Activated naive CD8-positive, alpha-beta T cell treated with anti-CD3 and anti-CD28 coated beads, Interleukin-2, amount 50 U/mL, for 24 hours (primary cell): ENCODE measurements at places on chromosomes 12 and 14.

DNA sequence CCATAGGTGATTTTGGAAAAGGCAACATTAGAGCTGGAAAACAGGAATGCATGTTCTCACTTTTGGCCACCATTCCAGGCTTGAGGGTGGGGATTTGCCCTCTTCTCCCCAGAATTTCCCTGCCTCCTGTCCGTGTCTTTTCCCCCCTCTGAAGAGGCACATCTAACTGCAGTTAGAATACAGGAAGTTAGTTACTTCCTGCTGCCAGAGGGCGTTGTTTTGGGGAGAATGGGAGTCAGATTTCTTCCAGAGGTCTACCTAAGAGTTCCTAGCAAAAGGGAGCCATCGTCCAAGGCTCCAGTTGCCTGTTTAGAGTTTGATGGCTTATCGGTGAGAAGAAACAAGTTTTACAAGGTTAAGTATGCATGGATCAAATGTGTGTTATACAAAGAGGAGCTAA lies 112.8 kb upstream of the IGF1 start:
- H3K27me3 ChIP-seq: no peaks in the 10 kb centered on the region
- no peaks in the 10 kb centered on the region for H3K4me1 ChIP-seq
- H3K27ac ChIP-seq: no peak overlapping the region
- no peak for DNase-seq
- H3K4me3 ChIP-seq: no peak overlapping the region

DNA sequence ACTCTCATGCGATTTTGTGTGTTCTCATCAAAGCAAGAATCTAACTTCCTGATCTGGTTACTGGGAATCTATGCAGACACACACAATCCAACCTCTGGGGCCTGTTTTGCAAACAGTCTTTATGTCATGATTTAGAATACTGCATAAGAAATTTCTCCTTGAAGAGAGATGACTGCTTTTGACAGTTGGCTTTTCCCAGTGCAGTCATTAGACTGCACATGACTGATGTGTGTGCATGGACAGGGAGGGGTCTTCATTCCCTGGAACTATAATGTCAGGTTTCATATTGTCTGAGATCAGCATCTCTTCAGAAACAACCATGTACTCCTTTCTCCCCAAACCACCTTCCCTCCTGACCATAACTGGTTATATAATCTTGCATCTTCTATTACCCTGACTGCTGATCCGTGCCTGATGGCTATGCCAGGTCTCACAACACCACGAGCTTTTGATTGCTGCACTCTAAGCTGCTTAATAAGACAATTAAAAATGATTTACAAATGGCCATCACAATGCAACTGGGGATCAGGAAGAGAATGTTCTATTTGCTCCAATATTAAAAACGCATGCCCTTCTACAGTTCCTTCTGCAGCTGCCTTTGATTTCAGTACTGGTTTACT lies 995.4 kb downstream of the NRXN3 start:
- no peak overlapping the region for H3K27ac ChIP-seq
- no peak overlapping the region for H3K4me3 ChIP-seq

DNA sequence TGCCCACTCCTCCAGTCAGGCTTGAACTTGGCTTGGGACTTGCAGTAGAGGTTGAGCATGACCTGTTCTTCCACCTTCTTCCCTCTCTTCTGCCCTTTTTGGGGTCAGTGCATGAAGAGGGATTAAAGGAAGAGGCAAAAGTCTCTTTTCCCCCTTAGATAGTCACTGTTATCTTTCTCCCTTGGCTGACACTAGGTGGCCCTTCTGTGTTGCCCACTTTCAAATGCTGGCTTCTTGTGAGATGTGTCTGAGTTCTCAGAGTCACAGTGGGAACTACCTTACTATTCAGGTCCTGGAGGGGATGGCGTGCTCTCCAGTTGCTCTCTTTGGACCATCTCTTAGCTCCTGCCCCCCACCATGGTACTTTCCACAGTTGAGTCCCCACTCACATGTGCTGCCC lies 73.6 kb downstream of the GPR65 start:
- no peaks in the 10 kb centered on the region for H3K36me3 ChIP-seq
- no peaks in the 10 kb centered on the region for H3K4me1 ChIP-seq
- H3K27me3 ChIP-seq: no peaks in the 10 kb centered on the region
- no peak overlapping the region for H3K4me3 ChIP-seq
- DNase-seq: no peak

DNA sequence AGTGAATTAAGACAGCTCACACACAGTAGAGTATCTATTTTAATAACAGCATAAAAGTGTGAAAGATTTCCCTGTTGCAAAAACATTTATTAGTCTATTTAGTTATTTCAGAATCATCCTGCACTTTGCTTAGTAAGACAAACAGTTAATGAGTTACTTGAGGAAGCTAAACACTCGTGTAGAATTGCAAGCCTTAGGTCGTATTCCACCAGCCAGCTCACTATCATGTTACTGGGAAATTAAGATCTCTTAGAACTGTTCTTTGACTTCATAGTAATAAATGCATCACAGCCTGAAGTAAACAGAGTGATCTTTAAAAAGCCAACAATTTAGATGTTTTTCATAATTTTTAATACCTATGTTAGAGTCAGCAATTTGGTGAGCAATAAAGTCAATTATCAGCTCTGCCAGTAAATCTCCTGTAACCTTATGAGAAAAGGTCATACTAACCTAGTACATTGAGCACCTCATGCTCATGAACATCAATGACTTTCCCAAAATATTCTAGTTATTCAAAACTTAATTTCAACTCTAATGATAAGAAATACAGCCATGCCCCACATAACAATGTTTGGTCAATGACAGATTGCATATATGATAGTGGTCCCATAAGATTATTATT lies 26.7 kb upstream of the ETNK1 start:
- H3K27ac ChIP-seq: no peak overlapping the region
- no peak overlapping the region for H3K4me3 ChIP-seq
- H3K4me1 ChIP-seq: peaks cover 3% of the 10 kb centered on the region
- no peaks in the 10 kb centered on the region for H3K36me3 ChIP-seq

DNA sequence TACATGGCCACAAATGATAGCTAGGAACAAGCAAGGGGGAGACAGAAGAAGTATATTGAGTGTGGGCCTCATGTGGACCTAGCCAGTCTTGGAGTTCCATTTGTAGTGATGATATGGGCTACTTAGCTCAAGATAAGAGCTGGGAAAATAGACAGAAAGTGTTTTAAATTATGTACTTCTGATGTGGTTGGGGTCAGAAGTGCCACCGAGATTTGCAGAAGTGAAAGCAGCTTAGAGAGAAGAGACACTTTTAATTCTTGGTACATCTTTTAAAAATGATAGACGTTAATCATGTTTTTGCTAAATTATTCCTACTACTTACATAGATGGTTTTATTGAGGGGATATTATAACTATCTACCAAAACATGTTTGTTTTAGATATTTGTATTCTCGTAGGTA lies 198.3 kb upstream of the PDZRN4 start:
- H3K36me3 ChIP-seq: no peaks in the 10 kb centered on the region
- no peak overlapping the region for H3K4me3 ChIP-seq
- H3K4me1 ChIP-seq: no peaks in the 10 kb centered on the region
- no peaks in the 10 kb centered on the region for H3K27me3 ChIP-seq
- no peak for DNase-seq
- H3K27ac ChIP-seq: no peak overlapping the region

- H3K27me3 ChIP-seq: peaks cover 10% of the 10 kb centered on the region
- peaks cover 2% of the 10 kb centered on the region for H3K36me3 ChIP-seq
- H3K4me1 ChIP-seq: peaks cover 19% of the 10 kb centered on the region
- no peak overlapping the region for H3K27ac ChIP-seq
These were observed 5.7 kb downstream of the CACNA2D4 start for GRCh38 chr12:1912580-1913376.

DNA sequence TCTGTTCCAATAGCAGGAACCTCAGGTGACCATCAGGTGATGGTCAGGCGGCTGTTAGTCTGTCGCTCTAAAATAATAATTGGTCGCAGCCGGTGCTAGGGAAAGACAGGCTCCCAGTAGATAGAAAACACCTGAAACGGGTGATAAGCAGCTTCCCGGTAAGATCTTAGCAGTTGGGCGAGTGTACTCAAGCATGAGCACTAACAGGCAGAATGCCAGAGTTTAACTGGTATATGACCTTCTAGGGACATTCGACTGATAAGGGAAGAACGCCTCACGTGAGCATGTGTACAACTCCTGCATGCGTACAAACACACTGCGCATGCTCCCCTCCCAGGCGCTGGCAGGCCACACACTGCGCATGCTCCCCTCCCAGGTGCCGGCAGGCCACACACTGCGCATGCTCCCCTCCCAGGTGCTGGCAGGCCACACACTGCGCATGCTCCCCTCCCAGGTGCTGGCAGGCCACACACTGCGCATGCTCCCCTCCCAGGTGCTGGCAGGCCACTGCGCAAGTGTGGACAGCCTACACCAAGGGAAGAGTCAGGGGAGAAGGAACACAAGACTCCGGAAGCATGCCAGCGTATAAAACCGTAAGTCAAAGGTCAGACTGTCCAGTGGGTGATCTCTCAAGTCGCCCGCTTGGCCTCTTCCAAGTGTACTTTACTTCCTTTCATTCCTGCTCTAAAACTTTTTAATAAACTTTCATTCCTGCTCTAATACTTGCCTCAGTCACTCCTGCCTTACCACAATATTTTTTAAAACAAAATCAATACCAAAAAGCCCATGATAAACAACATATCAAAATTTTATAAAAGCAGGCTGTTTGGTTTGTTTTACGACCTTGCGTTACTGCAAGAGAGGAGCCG lies 24.5 kb downstream of the GPRC5D start:
- H3K27me3 ChIP-seq: no peaks in the 10 kb centered on the region
- H3K27ac ChIP-seq: peak overlapping the region; percentile 67
- no peaks in the 10 kb centered on the region for H3K4me1 ChIP-seq
- peak overlapping the region; percentile 76 for H3K4me3 ChIP-seq
- no peaks in the 10 kb centered on the region for H3K36me3 ChIP-seq
- peak; percentile 45 for DNase-seq

DNA sequence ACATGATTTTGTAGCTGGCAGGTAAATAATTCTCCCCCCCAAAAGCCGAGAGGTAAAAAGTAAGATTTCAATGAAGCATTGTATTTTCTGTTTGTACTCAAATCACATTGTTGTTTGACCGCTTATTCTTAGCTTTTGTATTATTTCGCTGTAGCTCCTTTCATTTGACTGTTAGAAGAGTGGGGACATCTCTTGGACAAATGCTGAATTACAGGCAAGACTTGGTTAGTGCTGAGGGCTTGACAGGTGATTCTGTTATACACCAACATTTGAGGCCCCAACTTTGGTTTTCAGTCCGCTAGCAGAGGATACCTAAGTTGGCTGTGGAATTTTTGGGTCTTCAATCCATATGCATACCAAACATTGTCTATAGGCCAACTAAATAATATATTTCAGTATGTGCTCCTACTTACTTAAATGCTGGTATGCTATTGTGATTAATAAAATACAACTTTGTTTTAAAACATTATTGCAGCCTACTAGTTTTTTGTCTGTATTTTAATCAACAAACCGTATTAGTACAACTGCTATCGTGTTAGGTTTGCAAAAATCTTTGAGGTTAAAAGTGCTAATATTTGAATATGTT lies 102.2 kb downstream of the ERC1 start:
- no peaks in the 10 kb centered on the region for H3K36me3 ChIP-seq
- no peak overlapping the region for H3K4me3 ChIP-seq
- no peaks in the 10 kb centered on the region for H3K27me3 ChIP-seq
- H3K4me1 ChIP-seq: peaks cover 11% of the 10 kb centered on the region
